Colonic mucosa (tissue), 4 donors: ENCODE measurements at places on chromosomes 13 and 19. TPM values are rescaled to one million over a fixed set of nuclear protein-coding genes. Genes with fewer than 3 reads are reported as not detected.

- H3K27me3 ChIP-seq: no peaks in the 10 kb centered on the region
- H3K4me3 ChIP-seq: no peak overlapping the region
- no peaks in the 10 kb centered on the region for H3K36me3 ChIP-seq
These were observed 11.2 kb downstream of the HAS1 start for GRCh38 chr19:51712461-51713081.

- no peaks in the 10 kb centered on the region for H3K36me3 ChIP-seq
- H3K4me3 ChIP-seq: no peak overlapping the region
- H3K4me1 ChIP-seq: no peaks in the 10 kb centered on the region
- no peak overlapping the region for H3K27ac ChIP-seq
These were observed 9.8 kb downstream of the ELSPBP1 start for GRCh38 chr19:48004236-48004635.

DNA sequence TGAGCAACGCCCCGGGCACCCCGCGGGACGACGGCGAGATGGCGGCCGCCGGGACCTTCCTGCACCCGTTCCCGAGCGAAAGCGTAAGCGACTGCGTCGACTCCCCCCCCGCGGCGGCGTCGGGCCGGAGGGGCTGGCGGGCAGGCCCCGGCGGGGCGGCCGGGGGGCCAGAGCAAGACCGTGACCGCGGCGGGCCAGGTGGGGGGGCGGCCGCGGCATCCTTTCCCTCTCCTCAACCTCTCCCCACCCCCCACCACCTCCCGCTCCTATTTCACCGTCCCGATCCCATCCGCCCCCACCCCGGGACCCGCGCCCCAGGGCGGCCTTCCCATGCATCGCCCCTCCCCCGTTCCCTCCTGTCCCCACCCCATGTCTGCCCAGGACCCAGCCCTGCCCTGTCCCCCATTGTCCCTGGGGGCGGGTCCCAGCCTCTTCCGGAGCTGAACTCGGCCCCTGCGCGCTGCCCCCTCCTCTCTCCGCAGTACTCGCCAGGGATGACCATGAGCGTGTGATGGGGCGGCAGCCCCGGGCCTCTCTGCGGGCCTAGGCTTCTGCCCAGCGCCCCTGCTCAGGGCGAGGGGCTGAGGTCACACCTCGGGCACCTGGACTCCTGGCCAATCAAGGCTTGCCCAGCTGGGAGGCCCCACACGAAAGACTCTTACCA is 4.1 kb downstream of the ISYNA1 start:
- H3K36me3 ChIP-seq: no peaks in the 10 kb centered on the region
- H3K4me1 ChIP-seq: peaks cover 14% of the 10 kb centered on the region
- no peaks in the 10 kb centered on the region for H3K27me3 ChIP-seq
- H3K4me3 ChIP-seq: peak overlapping the region; percentile 22
- H3K27ac ChIP-seq: no peak overlapping the region

GRCh38 chr13:69553976-69554375 is 553.6 kb upstream of the ATXN8OS start:
- DNase-seq: no peak
- no peak overlapping the region for H3K27ac ChIP-seq
- no peaks in the 10 kb centered on the region for H3K27me3 ChIP-seq
- no peaks in the 10 kb centered on the region for H3K4me1 ChIP-seq
- H3K36me3 ChIP-seq: no peaks in the 10 kb centered on the region

DNA sequence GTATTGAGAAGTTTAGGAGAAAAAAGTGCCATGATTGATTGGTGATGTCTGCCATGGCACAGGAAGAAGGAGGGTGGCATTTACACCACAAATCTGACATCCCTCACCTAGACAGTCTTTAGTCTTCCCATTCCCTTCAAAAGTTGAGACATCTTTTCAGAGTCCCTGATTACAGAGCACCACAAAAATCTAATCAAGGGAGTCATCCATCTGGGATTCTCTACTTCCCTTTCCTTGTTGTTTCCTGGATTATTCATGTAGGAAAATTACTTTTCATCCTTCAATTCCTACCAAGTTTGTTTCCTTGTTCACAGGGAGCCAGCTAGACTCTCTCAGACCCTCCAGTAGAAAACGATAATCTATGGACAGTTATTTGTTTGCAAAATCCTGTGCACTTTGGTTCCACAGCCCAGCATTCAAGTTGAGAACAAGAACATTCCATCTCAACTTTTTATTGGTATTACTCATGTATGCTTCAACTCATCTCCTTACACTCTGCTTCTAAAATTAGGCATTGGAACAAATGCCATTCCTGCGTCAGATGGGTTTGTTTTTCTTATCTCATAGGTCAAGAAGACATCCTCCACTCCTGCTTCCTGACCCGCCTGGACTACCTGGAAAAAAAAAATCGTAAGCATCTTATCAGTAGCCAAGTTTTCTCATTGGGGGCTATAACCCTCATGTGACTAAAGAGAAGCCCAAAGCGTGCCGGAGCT is 259.9 kb downstream of the FOXO1 start:
- no peak for DNase-seq
- peak overlapping the region; percentile 5 for H3K27ac ChIP-seq
- H3K36me3 ChIP-seq: no peaks in the 10 kb centered on the region
- H3K27me3 ChIP-seq: no peaks in the 10 kb centered on the region
- no peak overlapping the region for H3K4me3 ChIP-seq
- H3K4me1 ChIP-seq: peaks cover 11% of the 10 kb centered on the region

Gene PVR
- total RNA-seq: 44.7 TPM
